ENCODE measurements at places on chromosomes 5 and 9.

DNA sequence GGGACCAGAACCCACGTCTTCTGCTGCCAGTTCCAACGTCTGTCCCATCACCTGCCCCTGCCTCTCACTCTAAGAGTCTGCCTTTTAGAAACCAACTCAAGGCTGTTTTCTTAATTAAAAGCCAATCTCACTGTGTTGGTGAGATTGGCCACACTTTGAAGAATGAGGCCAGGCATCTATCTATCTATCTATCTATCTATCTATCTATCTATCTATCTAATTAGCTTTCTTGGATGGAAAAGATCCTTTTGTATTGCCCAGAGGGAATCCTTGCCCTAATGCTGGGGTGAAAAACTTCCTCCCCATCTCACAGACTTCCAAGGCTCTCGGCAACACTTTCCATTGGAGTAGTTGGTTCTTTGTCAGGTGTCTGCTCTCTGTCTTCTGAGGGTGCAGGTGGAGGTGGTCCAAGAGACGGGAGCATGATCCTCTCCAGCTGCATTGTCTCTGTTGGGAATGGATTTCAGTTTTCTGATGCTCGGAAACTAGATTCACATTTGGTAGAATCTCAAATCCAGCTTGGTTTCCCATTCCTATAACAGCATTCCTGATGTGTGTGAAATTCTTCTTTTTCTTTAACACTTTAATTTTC is 57.9 kb downstream of the GALNT12 start:
- no peak for DNase-seq

GRCh38 chr9:135815830-135816650 is 91.3 kb downstream of the CAMSAP1 start:
- DNase-seq, result no peak

GRCh38 chr9:129857207-129857606 is 21.9 kb downstream of the USP20 start:
- DNase-seq, result no peak

GRCh38 chr5:140690941-140691924 is at the start of the genes HARS1 and HARS2:
Gene HARS1 (minus strand): TSS chr5:140691370. CDS start chr5:140691304, 66 bp downstream.
Gene HARS2 (plus strand): TSS chr5:140691455. CDS start chr5:140691649, 194 bp downstream.
- peak; percentile 95 for DNase-seq

- DNase-seq, result peak; percentile 48
Measured at GRCh38 chr9:38066914-38067858, 1.8 kb downstream of the SHB start.

GRCh38 chr9:120839146-120839545 is 3.6 kb downstream of the PSMD5 start:
- DNase-seq, result peak; percentile 41

DNA sequence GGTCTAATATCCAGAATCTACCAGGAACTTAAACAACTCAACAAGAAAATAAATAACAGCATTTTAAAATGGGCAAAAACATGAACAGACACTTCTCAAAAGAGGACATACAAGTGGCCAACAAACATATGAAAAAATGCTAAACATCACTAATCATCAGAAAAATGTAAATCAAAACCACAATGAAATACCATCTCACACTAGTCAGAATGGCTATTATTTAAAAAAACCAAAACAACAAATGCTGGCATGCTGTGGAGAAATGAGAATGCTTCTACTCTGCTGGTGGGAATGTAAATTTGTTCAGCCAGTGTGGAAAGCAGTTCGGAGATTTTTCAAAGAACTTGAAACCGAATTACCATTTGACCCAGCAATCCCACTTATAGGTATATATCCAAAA is 63.1 kb downstream of the ADAMTS6 start:
- peak; percentile 70 for DNase-seq

DNA sequence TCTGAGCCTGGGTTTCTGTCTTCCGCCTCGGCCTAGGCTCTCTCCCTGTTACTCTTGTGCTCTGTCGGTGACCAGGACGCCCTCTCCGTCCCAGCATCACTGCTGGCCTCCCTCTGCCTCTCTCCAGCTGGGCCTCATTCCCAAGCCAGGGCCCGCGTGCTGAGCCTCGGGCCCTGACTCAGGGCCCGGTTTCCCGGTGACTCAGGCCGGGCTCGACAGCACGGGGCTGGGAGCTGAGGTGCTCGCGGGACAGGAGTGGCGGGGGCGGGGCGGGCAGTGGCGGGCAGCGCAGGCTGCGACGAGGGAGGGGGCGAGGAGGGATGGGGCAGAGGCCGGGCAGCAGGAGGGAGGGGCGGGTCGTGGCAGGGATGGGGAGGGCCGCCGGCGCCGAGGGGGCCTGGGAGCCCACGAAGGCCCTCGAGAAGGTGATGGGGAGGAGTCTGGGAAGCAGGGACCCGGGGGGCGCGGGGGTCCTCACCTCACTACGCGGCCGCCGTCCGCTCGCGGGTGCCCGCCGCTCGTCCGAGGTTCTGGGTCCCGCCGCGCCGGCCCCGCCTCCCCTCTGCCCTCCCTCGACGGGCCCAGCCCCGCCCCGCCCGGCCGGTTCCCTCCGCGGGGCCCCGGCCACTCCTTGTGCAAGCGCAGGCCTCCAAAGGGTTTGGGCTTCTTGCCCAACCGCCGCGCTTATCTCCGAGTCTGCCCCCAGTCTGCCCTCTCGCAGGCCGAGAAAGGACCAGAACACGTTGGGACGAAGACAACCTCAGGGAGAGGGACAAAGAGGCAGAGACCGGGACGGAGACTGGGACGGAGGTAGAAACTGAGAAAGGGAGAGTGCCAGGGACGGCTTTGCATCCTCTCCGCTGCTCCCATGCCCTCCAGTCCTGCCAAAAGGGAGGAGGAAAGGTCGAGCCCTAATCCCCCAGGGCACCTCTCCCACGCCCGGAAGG is at the start of gene ARAP3:
ARAP3 (minus strand) TSS at position 536 of the 947 bp plus-strand sequence. CDS start 1,744 bp downstream, outside the sequence.
- DNase-seq, result peak; percentile 87

DNA sequence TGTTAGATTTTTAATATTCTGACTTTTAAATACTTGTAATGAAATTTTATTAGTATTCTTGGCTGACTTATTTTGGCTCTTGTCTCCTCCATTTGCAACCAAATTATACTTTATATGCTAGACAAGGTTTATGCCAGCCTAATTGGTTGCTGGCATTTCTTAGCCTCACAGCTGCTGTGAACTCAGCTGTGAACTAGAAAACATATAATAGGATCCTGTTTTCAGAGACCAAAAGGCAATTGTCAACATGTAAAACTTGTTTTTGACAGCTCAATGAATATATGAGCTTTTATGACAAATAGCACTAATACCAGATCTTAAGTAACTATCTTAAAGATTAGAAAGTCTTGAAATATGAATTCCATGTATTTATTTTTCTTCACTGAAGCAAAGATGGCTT is 25.9 kb downstream of the KIF2A start:
- DNase-seq, result no peak

DNA sequence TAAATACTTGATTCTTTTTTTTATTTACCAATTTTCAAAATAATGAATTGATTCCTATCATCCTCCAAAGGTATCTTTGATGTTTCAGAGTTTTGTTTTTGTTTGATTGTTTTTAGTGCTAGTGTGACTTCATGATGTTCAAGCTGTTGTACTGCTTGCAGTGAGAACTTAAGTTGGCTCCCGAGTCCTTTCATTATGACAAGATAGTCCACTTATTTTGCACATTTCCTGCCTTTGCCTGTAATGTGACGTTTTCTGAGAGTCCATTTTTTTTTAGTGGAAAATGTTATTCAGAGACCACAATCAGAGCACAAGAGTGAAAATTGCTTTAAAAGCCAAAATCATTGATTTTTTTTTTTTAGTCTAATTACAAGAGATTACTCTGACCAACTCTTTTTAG is 60.1 kb upstream of the FCHO2 start:
- no peak for DNase-seq

GRCh38 chr5:102958481-102959011 is 161.4 kb downstream of the GIN1 start:
- DNase-seq, result peak; percentile 68

- no peak for DNase-seq
Measured at GRCh38 chr5:117623042-117623805, 1048.6 kb upstream of the SEMA6A start.

DNA sequence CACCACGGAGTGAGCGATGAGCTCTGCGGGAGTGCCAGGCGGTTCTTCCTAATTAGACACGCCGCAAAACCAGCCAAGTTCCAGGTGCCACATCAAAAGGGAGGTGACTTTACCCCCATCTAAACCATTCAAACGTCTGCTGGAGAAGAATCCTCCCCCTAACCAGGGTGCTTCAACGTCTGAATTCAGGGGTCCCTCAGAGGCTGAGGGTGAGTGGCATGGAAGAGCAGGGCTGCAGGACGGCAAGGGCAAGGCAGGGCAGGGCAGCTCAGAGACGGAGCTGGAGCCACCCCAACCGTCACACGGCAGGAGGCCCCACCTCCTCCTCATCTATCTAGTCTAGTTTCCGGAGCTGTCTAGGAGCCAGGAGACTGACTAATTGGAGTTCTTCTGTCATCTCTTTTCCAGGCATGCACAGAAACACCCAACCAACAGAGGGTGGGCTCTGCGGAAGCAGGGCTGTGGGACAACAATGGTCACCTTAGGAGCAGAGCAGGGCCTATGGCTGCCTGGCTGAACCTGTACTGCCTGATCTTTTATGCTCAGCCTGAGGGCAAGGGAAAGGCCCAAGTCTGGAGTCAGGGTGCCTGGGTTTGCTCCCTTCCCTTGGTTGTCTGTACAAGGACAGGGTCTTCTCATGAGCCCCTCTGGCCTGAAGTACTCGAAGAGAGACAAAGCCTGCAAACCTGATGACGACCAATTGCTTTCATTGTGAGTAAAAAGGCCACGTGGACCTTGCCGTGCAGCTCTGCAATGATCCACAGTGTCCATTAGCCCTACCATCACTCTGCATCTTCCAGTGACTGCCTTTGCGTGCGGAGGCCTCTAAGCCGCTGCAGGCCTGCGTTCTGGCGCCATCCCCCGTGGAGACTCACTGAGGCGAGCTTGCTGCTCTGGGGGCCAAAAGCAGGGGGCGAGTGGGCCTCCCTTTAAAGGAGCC is 81.0 kb upstream of the SLC25A51 start:
- peak; percentile 76 for DNase-seq

DNA sequence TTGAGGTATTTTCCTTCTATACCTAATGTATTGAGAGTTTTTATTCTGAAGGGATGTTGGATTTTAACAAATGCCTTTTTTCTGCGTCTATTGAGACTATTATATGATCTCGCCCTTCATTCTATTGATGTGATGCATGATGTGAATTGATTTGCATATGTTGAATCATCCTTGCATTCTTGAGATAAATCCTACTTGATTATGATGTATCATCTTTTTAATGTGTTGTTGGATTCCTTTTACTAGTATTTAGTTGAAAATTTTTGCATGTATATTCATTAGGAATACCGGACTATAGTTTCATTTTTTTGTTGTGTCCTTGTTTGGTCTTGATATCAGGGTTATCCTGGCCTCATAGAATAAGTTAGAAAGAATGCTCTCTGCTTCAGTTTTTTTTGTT is 169.7 kb downstream of the NPR3 start:
- DNase-seq, result no peak

DNA sequence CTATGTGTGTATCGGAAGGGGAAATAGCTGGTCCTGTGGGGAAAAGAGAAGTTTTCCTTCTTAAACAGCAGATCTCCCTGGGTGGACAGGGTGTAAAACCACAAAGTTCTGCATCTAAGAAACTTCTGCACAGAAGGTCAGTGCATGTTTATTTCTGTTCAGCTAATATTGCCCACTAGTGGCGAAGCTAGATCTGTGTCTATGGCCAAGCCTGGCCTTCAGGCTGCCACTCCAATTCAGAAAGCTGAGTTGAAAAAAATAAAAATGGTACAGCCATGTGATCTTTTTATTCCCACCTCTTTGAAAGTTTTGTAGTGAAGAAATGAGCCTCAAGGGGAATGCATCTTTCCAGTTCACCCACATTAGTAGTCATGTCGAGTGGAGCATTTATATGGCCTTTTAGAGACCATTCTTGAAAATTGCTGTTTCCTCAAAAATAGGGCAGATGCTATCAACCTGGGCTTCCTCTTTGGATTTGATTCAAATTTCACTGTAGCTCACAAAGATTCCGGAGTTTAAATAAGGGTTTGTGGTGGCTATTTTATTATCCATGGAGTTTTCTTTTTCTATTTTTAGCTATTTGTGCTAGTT is 488.0 kb downstream of the PRELID2 start:
- DNase-seq, result peak; percentile 87

- no peak for DNase-seq
Measured at GRCh38 chr5:150461231-150461630, 11.7 kb upstream of the RPS14 start.

- DNase-seq, result peak; percentile 34
Measured at GRCh38 chr5:55853041-55853670, 2.0 kb downstream of the IL31RA start.

DNA sequence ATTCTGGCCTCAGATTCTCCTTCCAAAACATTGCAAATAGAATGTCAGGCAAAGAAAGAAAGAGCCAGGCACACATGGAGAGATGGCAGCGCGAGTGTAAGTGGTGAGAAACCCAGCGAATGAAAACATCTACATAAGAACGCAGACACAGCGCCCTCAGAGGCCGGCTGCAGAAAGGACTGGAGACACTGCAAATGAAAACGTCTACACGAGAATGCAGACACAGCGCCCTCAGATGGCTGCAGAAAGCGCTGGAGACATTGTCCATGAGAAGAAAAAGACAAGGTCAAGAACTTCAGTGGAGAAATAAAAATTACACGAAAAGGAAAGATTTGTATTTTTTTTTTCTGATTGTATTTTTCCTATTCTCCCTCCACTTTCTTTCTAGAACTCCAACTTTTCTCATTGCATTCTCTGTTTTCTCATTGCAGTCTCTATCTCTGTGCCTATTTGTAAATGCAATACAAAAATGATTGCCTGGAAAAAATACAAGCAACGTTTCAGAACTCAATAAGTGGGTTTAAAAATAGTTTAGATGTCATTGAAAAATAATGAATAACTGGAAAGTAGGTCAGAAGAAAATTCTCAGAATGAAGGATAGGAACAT is 117.9 kb upstream of the LPCAT1 start:
- peak; percentile 95 for DNase-seq

- peak; percentile 99 for DNase-seq
Measured at GRCh38 chr5:35046774-35047173, 975 bp downstream of the AGXT2 start.

- DNase-seq, result no peak
Measured at GRCh38 chr9:74887981-74888370, 255 bp upstream of the TRPM6 start.

DNA sequence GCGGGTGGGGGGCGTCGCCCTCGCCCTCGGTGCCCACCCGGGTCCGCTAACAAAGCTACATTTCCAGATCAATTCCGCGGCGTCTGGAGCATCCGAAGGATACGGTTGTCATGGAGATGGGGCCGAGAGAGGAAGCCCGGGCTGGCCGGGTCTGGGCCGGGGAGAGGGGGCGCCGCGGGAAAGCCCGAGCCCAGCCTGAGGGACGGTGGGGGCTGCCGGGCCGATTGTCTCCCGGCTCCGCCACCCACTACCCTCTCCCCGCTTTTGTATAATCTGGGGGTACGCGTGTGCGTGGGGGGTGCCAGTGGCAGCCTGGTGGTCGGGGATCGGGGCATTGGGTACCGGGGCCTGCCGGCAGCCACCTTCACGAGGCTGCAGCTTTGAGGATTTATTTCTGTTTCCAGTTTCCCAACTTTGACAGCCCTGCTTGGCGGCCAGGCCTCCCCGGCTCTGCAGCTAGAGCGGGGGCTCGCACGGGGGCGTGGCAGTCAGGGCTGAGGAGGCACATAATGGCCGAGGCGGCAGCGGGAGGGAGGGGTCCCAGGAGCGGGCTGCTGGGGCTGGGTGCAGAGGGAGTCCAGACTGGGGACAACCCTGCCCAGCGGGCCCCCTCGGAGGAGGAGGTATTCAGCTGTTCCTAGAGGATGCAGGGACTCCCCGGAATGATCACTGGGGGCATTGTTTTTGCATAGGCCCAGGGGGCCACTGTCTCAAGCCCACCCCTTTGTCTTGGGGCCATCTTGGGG is 626 bp downstream of the PSD2 start:
- DNase-seq, result no peak

All from iris pigment epithelial cell (primary cell).